ENCODE measurements at places on chromosomes 6 and 20.

DNA sequence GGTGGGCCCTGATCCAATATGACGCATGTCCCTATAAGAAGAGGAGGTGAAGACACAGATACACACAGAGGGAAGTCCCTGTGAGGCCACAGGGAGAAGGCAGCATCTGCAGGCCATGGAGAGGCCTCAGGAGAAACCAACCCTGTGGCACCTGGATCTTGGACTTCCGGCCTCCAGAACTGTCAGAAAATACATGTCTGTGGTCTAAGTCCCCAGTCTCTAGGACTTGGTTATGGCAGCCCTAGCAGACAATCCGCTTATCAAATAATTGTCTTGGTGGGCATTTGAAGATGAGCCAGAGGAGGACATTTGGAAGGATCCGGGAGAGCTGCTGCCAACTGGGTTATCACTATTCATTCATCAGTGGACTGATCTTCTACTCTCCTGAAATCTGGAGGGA lies 57.6 kb upstream of the FOXQ1 start:
- DNase-seq, result no peak

GRCh38 chr6:24517659-24518543 lies 23.1 kb downstream of the ALDH5A1 start:
- DNase-seq, result no peak

DNA sequence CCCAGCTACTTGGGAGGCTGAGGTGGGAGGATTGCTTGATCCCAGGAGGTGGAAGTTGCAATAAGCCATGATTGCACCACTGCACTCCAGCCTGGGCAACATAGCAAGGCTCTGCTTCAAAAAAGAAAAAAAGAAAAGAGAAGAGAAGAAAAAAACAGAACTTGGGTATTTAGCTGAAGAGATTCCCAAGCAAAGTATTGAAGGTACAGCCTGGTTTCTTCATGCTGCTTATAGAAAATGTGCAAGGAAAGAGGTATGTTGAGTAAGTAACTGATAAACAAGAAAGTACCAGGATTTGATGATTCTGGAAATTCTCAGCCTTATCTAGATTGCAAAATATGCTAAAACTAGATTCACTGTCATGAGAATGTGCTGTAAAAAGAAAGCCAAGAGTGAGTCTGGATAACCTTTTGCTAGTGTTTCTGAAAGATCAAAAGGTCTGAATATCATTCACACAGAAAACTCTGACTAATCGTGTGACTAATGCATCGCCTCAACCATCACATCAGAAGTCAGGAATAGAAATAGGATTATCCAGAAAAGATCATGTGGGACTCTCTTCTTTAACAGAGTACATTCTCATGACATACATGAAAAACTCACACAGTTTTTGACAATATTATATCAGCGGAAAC lies 32.4 kb upstream of the NOP56 start:
- no peak for DNase-seq

DNA sequence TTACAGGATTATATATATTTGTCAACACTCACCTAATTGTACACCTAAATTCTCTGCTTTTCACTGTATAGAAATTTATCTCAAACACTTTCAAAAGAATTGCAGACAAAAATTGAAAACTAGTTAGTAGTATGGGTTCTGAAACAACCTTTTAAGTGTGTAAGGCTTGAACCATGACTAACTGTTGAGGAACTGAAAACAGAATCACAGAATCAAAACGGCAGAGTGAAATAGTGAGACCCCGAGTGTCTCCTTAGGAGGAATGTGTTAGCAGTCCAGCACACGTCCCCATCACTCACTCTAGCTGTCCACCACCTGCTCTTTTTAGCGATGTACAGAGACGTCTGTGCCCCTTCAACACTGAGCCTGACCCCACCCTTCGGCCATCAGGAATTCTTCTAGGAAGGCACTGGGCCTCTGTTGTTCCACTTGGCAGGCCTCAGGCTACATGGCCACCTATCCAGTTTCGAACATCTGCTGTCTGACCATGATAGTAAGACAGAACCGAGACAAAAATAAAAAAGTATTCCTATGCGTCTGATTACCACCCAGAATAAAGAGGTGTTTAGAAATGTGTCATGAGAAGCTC lies 227.4 kb downstream of the C6orf118 start:
- no peak for DNase-seq

GRCh38 chr6:112606656-112607435 lies 259.7 kb downstream of the RFPL4B start:
- DNase-seq, result no peak

GRCh38 chr20:40689100-40689942 lies at the start of gene MAFB:
Gene MAFB, minus strand, starts transcription at chr20:40689236. Its CDS starts 386 bp downstream, at chr20:40688850.
- no peak for DNase-seq

GRCh38 chr6:19836799-19837510 lies at the start of gene ID4:
Gene ID4, plus strand, starts transcription at chr6:19837370. Its CDS starts 385 bp downstream, at chr6:19837755.
- peak; percentile 91 for DNase-seq

- DNase-seq, result peak; percentile 53
These were observed at the start of gene TAPBP for GRCh38 chr6:33313709-33314514. Gene TAPBP, minus strand, starts transcription at chr6:33314078. Its CDS starts 37 bp downstream, at chr6:33314041.

- peak; percentile 44 for DNase-seq
These were observed 789 bp downstream of the CCND3 start for GRCh38 chr6:41940759-41941279.

DNA sequence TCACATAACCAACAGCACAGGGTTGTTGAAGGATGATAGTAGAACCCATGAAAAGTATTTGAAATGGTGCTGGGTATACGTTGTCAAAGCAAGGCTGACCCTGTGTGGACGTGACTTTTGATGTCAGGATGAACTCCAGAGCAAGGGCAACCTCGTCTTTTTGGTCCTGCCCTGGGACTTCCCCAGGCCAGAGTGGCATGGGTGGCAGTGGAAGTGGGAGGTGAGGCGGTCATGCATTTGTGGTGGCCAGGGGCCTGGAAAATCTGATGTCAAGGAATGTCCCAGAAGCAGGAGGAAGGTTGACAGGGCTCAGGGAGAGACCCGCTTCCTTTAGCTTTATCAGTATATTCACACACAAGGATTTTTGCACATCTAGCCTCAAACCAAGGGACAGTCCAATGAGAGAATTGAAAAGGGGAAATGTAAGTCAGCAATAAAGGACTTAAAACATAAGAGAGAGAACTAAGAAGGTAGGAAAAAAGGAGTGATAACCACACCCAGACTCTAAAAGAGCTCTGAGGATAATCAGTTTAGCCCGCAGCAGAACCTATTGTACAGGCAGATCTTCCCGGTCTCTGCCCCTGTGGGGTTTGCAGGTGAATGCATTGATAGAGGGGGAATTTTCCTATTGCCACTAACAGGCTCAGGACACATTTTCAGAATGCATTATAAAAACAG lies 98.8 kb upstream of the HDGFL1 start:
- DNase-seq, result no peak

DNA sequence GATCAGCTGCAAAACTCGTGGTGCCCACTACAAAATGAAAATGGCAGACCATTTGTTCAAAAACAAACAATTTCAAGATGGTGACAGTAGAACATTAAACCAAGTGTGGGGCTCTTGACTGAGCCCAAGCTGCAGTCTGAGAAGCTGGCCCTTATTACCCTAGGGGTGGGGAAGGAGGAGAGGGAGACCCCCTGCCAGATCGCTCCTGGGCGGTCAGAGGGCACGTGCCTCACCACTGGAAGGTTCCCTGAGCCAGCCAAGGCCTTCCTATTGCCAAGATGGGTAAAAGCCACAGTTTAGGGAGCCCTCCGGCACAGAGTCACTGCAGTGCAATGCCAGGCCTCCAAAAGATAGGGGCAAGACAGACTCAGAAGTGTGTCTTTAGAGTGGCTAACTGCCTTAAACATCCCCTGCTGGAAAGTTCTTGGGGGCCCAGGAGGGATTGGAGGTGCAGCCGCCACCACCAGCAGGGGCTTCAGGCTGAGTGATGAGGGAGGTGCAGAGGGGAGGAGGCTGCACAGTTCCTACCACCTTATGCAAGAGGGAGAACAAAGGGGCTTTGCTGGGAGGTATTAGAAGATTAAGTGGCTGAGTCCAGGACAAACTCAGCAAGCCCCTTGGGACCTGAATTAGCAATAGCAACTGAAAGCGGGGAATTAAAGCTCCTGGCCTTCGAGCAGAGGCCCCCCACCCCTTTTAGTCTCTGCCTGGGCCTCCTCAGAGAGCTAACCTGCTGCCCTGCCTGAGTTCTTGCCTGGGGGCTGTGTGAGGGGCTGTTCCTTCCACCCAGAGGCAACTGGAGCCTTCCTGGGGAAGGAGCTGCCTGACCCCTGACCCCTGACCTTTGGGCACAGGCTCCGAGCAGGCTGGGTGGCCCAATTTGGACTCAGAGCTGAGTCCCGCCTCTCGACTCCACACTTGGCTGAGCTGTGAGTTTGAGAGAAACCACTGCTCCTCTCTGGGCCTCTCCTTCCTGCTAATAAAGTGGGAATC lies 88.4 kb downstream of the VEGFA start:
- DNase-seq, result no peak

DNA sequence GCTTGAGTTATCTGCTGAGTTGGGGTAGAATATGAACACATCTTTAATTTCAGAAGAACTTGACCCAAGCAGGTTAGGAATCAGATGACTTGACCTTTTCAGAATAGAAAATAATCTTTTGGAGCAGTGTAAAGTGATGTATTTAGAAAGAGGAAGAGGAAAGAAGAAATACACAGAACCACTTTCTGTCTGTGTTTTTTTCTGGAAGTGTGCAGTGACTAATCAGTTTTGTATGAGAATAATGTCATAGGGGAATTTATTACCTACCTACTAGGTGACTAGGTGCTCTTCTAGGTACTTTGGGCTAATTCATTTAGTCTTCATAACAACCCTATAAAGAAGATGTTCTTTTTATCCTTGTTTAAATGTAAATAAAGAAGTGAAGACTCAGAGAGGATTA lies 3.0 kb downstream of the PPP1R14C start:
- no peak for DNase-seq

DNA sequence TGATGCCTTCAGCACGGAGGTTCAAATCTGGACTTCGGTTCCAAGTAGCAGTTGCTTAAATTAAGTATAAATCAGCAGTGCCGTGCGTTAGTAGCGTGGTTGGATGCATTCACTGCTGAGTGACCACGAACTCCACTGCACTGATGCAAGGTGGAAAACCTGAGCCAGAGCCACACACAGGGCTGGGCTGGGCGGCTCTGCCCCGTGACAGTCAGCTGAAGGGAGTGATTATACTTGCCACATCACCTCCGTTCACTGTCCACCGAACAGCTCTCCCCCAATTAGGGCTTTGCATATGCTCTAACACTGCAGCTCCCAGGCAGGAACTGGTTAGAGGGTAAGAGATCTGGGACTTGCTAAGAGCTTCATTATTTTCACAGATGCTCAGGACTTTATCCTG lies 22.2 kb downstream of the PPP1R3G start:
- DNase-seq, result no peak

- no peak for DNase-seq
These were observed 655.1 kb upstream of the CITED2 start for GRCh38 chr6:140029551-140029950.

DNA sequence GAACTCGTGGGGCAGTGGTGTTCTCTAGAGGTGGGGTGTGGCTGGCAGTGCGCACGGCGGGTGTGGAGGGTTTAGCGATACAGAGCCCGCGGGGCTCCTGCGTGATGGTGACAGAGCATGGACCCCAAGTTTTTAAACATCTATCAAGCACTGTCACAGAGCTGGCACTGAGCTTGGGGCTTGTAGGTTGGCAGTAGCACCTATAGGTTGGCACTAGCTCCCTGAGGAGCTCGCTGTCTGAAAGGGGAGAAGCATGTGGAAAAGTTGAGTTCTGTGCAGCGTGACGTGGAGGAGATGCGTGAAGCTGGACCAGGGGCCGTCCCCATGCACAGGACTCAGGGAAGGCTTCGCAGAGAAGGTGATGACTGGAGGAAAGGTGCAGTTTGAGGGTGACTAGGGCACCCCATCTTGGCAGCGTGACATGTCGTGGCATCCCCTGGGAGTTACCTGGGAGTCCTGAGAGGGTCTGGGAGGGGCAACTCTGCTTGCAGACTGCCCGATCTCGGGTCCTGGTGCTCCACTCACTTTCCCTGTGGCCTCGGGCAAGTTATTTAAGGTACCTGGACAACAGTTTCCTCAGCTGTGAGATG lies 122.0 kb downstream of the CDH4 start:
- DNase-seq, result no peak

Data from C1 segment of cervical spinal cord (tissue), 14 donors.